ENCODE measurements at places on chromosomes 12 and 14.

DNA sequence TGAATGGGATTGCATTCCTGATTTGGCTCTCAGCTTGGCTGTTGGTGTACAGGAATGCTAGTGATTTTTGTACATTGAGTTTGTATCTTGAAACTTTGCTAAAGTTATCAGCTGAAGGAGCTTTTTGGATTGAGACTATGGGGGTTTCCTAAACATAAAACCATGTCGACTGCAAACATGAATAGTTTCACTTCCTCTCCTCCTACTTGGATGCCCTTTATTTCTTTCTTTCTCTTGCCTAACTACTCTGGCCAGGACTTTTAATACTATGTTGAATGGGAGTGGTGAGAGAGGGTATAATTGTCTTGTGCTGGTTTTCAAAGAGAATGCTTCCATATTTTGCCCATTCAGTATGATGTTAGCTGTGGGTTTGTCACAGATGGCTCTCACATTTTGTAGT lies 141.5 kb downstream of the CEP83 start:
- no peak for DNase-seq

DNA sequence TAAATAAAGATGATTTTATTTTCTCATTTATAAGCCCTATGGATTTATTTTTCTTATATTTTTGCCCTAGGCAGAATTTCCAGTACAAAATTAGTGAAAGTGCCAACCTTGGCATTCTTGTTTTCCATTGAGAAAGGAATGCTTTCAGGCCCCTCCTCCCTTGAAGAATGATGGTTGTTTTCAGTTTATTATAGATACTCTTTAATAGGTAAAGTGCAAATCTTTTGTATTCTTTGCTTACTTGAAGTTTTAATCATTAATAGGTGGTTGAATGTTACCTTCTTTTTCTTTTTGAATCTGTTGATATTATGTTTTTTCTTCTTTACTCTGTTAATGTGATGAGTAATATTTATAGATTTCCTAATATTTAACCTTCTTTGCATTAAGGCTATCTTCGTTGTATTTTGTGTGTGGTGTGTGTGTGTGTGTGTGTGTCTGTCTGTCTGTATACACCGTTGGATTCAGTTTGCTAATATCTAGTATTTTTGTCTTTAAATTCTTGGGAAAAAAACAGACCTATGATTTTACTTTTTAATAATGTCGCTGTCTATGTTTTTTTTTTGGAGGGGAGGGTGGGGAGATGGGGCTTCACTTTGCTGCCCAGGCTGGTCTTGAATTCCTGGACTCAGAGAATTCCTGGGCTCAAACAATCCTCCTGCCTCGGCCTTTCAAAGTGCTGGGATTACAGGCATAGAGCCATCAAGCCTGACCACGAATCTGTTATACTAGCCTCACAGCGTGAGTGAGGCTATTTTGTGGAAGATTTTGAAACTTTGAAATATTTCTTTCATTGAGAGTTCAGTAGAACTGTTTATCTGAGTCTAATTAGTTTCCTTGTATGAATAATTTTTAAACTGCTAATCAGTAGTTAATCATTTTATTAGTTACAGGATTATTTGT lies 13.5 kb downstream of the SRGAP1 start:
- no peak for DNase-seq

- no peak for DNase-seq
These were observed 4.7 kb downstream of the BMAL2 start for GRCh38 chr12:27337376-27337775.

DNA sequence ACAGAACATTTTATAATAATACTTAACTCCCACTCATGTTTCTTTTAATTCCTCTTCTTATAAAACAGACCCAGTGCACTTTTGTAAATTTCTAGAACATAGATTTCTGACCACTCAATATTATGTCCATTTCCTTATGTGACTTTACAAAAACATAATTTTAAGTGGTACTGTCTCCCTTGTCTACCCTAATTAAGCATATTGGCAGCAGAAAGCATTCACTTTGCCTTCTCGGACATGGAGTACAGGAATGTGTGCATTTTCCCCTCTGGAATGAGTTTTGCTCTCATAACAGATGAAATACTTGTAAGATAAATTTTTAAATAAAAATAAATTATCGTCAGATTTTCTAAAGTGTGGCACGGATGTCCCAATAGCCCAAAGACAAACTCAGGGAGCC lies 129.5 kb upstream of the MDM1 start:
- no peak for DNase-seq

- no peak for DNase-seq
These were observed 25.9 kb downstream of the CKB start for GRCh38 chr14:103496776-103497175.

- DNase-seq: no peak
These were observed 75.4 kb upstream of the COCH start for GRCh38 chr14:30798961-30799360.

- DNase-seq: no peak
These were observed 126.1 kb downstream of the EPS8 start for GRCh38 chr12:15662983-15663659.

- no peak for DNase-seq
These were observed 52.8 kb downstream of the TESC start for GRCh38 chr12:117046425-117046824.

DNA sequence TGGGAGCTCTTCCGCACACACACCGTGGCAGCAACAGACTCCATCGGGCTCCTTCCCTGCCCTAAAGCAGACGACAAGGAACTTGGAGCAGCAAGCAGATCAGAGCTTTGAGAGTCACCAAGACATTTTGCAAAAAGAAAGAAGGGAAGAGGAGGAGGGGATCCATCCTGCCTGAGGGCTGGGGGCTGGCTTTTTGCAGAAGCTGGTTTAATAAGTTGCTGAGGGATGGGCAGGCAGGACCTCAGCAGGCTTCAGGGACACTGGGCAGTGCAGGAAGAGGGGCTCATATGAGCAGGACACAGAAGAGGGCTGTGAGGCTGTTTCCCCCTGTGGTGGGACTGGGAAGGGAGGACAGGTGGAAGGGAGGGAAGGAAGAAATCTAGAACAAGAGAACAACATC lies 133.4 kb upstream of the GSC start:
- no peak for DNase-seq

Data from activated T-cell treated with anti-CD3 and anti-CD28 coated beads for 24 hours (primary cell).